Activated CD8-positive, alpha-beta T cell treated with anti-CD3 and anti-CD28 coated beads, Interleukin-2, amount 10 ng/mL, durations not matched to agents 7 days and 5 days (primary cell): ENCODE measurements at places on chromosomes 7 and 10.

- DNase-seq, result no peak
Observed at GRCh38 chr7:27532314-27532713, 130.4 kb downstream of the HIBADH start.

DNA sequence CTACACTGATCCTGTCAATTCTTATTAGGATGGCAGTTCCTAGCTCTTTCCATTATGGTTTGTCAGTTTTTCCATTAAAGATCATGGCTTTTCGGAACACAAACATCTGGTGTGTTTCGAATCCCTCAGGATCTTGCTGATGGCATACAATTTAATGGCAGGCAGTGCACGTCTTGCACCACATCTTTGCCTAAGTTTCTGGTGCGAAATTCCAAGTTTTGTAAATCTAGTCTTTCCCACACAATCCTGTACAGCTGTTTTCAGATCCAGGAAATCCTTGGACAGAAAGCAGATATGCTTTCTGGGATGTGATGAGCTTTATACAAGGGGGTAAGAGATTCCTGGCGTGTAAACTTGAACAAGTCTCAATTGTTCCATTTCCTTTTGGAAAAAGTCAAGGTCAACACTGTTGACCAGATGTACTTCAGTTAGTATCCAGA lies 224.3 kb upstream of the PHYHIPL start:
- DNase-seq, result no peak

DNA sequence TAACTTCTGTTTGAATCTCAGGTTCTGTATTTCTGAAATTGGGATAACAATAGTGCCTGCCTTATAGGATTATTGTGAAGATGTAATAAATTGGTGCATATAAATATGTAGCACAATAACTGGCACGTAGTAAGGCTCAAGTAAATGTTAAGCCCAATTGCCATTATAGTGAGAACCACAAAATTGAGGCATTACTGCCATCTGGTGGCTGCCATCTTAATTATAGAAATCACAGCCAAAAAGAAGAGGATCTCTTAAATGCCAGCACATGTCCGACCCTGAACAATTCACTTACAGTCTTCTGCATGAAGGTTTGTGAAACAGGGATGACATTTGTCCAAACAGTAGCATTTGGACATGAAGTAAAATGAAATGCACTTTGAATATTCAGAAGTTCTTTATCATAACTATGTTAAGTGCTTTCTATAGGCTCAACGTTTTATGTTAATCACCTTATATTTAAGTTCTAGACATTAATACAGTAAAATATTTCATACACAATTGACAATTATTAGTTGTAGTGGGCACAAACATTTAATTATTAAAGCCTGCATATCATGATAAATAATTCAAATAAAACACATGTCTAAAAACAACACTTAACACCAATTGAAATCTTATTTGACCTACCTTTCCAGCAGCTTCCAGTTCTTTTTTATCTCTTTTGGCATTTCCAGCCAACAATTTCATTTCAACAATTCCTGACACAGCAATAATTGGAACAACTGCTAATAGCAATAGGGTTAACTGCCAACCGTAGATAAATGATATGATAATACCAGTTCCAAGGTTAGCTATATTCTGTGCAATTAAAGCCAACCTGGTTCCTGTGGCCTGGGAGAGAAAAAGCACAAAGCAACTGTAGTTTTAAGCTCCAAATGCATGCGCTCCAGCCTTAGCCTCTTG lies 58.5 kb downstream of the ABCB4 start:
- peak; percentile 79 for DNase-seq

- peak; percentile 14 for DNase-seq
Observed at GRCh38 chr10:104578671-104579070, 62.4 kb upstream of the SORCS3 start.

- DNase-seq, result no peak
Observed at GRCh38 chr10:43802988-43803696, 154.5 kb upstream of the ZNF32 start.

DNA sequence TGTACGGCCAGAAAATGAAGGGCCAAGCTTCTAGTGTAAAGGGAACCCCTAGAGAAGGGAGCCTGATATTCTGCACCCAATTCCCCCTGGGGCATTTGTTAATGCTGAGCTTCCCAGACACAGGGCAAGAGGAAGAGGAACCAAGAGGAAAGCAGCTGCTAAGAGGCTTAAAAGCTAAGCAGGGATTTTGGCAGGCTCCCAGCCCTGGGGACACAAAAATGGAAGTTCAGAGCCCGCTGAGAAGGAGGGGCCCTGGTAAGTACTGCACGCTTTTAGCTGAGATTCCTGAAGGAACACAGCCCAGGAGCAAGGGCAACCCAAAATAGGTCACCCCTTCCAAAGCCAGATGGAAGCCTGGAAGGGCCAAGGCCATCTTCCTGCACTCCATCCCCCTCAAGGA lies 387.3 kb upstream of the MGMT start:
- DNase-seq, result peak; percentile 13

DNA sequence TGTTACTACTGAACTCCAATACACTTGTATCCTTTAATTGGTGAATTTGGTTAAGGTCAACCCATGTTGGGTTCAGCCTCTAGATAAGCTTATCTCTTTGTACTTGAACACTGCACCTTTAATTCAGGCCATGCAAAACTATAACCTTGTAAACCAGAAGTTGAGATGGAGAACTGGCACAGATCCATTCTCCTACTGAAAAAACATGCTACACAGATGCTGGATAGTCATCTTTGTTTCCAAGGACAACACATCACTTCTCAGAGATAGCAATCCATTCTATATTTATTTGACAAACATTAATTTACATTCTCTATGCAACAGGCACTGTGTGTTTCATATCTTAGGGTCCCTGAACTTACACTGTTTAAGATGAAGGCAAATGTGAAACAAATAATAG lies 2.9 kb upstream of the CDK14 start:
- no peak for DNase-seq

GRCh38 chr10:131996466-131997365 lies 15.0 kb upstream of the BNIP3 start:
- no peak for DNase-seq

DNA sequence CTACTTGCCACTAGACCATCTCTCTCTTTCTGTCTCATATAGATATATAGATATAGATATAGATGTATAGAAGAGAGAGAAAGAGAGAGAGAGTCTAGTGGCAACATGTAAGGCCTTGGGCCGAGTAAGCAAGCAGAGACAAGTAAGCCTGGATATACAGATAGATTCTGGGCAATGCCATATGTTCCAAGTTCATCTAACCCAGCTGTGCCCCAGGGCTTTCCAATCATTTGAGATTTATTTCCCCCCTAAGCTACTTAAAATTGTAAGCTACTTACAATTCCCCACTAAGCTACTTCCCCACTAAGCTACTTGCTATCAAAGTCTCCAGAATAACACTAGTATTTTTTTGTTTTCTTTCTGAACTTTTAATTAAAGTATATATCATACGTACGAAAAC lies 1094.1 kb downstream of the DNAJB9 start:
- DNase-seq, result no peak

GRCh38 chr10:94602729-94603515 lies 57.3 kb downstream of the HELLS start:
- DNase-seq, result no peak

DNA sequence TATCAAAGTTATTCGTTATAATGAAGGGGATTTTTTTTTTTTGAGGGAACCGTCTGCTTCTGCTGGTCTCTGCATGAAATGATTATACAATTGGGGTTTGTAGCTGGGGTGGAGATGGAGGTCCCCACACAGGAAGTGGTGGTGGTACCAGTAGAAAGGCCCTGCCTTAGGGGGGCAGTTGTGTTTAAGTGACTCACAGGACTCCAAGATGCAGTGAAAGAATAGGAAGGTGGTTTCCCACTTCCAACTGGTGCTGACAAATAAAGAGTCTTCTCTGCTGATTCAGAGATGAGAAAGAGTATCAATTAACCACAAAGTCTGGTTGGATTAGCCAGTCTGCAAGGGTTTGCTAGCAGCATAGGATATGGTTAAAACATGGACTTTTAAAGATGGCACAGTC lies 376.0 kb downstream of the SORCS3 start:
- no peak for DNase-seq

- no peak for DNase-seq
Observed at GRCh38 chr10:63901228-63901627, 380.0 kb downstream of the REEP3 start.

DNA sequence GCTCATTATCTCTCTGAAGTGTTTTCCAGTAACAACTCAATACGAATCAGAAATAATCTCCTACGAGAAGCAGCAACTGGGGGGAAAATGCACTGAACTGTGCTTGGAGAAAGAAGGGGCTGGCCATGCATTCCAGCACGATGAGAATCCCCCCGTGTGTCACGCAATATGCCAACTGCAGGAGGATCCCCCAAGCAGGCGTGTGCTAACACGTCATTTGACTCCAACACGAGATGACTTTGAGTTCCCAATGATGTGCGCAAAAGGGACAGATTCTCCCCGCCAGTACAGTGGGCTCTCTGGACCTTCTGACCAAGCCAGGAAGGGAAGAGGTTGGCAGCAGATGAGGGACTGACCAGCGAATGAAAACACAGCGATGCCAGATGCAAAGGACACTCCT lies 105.5 kb downstream of the KCNMA1 start:
- DNase-seq, result no peak

GRCh38 chr7:27173511-27173955 lies 587 bp downstream of the HOXA10 start:
- DNase-seq, result no peak

DNA sequence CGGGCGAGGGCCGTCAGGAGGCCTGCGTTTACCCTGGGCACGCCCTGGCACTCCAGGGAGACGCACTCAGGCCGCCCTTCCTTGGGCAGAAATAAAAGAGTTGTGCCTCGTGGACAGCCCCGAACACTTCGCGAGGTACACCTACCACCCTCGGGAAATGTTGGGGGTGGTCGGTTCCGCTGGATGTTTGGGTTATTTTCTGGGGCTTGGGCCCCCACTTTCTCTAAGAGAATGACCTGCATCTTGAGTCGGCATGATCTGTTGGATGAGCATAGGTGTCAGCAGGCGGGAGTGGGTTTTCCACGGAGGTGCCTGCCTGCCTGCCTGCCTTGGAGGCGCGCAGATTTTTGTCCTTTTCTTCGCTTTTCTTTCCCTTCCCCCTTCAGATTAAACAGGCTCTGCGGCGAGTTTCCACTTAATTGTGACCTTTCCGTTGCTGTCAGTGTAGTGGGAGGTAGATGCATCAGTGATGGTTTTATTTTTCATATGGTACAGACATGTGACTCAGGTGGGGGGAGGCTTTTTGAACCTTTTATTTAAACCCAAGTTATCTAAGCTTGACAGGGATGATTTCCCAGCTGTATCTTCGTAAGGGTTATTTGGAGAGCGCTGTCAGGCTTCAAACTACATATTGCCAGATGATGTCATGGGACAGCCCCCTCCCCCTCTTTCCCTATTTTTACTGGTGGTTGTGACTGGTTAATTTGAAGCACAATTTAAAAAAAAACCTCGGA lies 661 bp downstream of the HECTD2 start:
- DNase-seq, result peak; percentile 25

- DNase-seq, result no peak
Observed at GRCh38 chr7:21851559-21851967, 94.1 kb downstream of the CDCA7L start.

DNA sequence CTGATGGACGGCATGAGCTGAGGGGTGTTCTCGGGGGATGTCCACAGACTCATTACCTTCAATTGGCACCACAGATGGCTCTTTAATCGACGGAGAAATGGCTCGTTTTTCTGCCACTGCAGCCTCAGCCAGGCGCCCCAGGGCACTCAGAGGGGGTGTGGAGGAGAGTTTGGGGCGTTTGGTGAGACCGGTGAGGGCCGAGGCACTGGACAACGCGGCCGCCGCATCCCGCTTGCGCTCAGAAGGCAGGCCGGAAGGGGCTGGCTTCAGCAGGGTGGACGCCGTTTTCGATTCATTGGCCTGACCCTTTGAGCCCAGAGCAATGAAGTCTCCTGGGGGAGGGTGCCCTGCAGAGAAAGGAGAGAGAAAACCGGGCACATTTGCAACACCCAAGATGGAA lies 1.3 kb downstream of the INTS1 start:
- DNase-seq, result no peak

DNA sequence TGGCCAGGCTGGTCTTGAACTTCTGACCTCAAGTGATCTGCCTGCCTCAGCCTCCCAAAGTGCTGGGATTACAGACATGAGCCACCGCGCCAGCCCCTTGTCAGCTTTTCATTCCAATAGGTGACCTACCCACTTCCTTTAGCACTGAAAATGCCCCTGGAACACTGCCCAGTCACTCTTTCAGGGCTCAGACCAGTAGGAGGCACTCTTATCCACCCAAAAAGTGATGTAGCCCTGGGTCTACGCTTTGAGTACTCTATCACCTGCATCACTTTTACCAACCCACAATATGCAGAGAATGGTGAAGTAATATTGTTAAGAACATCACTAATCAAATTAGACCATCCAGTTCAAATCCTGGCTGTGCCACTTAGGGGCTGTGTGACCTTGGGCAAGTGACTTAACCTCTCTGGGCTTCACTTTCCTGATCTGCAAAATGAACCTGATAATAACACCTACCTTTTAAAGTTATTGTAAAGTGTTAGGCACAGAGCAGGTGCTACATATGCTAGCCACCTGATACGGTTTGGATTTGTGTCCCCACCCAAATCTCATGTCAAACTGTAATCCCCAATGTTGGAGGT lies 5.2 kb downstream of the CALN1 start:
- DNase-seq, result no peak

GRCh38 chr7:43193893-43194292 lies 81.4 kb downstream of the HECW1 start:
- DNase-seq, result no peak

- DNase-seq, result no peak
Observed at GRCh38 chr10:132666705-132667341, 119.1 kb downstream of the NKX6-2 start.

GRCh38 chr10:70549962-70550458 lies 52.5 kb downstream of the PRF1 start:
- peak; percentile 83 for DNase-seq

GRCh38 chr7:155510975-155511701 lies 35.2 kb downstream of the CNPY1 start:
- no peak for DNase-seq

GRCh38 chr10:125719173-125720001 lies at the start of gene EDRF1:
Gene EDRF1 (plus strand): TSS chr10:125719709. CDS start chr10:125719808, 99 bp downstream.
- DNase-seq, result peak; percentile 99

GRCh38 chr7:74587435-74588126 lies 69.9 kb upstream of the GTF2I start:
- DNase-seq, result no peak

DNA sequence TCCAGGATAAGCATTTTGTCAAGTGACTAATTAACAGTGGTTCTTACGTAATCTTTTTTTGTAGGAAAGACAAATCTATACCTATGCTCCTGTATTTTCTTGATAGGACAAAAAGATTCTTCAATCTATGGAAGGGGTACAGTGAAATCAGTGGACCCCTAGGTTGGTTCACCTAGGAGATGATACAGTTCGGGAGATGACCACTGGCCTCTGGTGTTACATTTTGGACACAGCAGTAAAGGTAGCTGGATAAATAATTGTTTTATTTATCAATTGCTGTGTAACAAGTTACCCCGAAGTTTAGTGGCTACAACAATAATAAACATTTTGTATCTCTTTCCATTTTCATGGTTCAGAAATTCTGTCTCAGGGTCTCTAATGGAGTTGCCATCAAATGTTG lies 288.2 kb upstream of the MAGI2 start:
- DNase-seq, result no peak

- no peak for DNase-seq
Observed at GRCh38 chr10:46307281-46308112, 20.7 kb downstream of the ANTXRL start.

GRCh38 chr7:1152492-1152891 lies 7.5 kb downstream of the ZFAND2A start:
- no peak for DNase-seq

- no peak for DNase-seq
Observed at GRCh38 chr7:14235056-14235455, 245.6 kb upstream of the ETV1 start.

GRCh38 chr10:101063050-101063525 lies 1.3 kb downstream of the KAZALD1 start:
- DNase-seq, result no peak

- no peak for DNase-seq
Observed at GRCh38 chr10:110764378-110764777, 107.3 kb upstream of the PDCD4 start.
